ENCODE measurements at places on chromosomes 12 and 14.

GRCh38 chr12:53005215-53005985 is 856 bp upstream of the EIF4B start:
- no peak for DNase-seq

GRCh38 chr12:20374795-20375194 is 6.5 kb downstream of the PDE3A start:
- DNase-seq = no peak

DNA sequence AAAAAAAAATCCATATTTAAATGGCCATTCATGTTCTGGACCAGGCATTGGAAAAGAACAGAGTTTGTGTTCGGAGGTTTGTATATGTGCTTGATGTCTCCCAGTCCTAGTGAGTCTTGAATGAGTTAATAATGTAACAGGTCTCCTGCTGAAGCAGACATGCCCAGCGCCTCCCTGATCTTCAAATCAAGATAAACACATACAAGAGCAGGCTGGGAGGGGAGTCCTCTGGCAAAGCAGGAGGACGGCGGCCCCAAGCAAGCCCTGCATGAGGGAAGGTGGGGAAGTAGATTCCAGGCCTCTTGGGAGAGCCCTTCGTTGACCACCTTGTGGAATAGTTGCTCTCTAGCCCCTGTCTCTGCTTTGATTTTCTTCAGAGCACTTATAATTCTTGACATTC is 156.3 kb downstream of the ZFP36L1 start:
- no peak for DNase-seq

GRCh38 chr14:24273422-24273998 is 2.1 kb upstream of the RABGGTA start:
- DNase-seq = no peak

- DNase-seq = no peak
These were observed 70.6 kb downstream of the SETD3 start for GRCh38 chr14:99410019-99410418.

DNA sequence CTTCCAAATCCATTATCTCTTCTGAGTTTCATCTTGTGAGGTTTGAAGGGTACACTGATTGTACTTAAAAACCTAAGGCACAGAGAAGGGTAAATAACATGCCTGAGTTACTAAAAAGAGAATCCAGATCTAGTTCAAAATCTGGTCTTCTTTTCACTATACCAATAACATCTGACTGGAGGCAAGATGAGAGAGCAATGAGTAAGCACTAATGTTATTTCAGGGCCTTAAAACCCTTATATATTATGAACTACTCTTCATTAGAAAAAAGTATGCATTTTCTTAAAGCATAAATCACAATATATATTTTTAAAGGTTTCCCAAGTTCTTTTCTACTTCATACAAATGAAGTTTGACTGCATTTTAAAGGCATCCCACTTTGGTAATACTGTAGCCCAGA is 60.2 kb downstream of the GXYLT1 start:
- no peak for DNase-seq

GRCh38 chr12:122834104-122834920 is 945 bp upstream of the HIP1R start:
- peak; percentile 15 for DNase-seq

GRCh38 chr14:53900499-53900898 is 56.1 kb downstream of the BMP4 start:
- no peak for DNase-seq

GRCh38 chr14:102218688-102219087 is 79.0 kb downstream of the WDR20 start:
- DNase-seq = no peak

DNA sequence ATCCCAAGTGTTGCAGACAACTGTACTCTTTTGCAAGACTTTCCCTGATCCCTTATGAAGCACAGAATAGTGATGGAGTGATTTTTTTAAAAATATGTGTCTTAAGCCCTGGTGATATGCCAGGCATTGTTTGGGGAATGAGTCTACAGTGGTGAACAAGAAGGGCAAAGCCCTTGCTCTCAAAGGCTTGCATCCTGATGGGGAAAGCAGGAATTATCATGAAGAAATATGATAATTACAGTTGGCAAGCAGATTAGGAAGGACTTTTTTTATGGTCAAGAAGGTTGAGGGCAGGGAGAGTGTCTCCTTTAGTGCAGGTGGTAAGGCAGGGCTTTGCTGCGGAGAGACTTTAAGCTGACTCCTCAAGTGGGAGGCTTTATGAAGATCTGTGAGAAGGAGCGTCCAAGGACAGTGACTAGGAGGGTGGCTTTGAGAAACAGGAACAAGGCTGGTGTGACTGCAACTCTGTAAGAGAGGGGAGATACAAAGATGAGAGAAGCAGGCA is 100.2 kb downstream of the SYNE2 start:
- no peak for DNase-seq

GRCh38 chr12:97642911-97643310 is 180.3 kb downstream of the RMST start:
- DNase-seq = no peak

DNA sequence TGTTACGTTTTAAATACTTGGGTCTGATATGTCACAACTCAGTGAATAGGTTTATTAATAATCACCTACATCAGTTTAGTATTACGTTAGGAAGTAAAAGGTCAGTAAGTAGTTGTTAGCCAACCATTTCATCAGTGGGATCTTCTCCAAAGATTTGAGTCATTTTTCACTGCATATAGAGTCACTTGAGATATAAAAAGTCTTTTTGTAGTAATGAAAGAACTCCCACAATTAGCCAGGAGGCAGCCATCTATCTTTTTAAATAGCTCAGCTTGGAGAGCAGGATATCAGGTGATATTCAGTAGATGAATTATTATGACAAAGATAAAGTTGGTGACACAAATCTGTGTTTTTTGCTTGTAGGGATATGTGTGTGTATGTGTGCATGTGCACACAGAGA is 309.3 kb downstream of the PDZRN4 start:
- DNase-seq = no peak

DNA sequence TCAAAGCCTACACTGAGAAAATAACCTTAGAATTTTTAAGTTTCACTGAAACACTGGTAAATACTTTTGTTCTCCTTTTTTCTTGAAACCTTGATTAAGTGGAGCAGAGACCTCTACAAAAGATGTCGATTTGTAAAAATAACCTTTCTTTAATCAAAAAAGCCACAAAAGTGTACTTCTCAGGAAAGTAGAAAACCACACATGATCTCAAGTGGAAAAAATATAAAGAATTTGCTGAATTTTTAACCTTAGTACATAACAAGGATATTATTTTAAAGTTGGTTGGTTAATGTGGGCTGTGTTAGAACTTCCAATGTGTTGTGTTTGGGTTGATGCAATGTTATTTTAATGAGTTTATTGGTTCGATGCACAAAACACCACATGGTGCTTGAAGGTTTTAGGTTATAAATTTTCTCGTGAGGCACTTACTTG is 8.6 kb downstream of the LGR5 start:
- no peak for DNase-seq

DNA sequence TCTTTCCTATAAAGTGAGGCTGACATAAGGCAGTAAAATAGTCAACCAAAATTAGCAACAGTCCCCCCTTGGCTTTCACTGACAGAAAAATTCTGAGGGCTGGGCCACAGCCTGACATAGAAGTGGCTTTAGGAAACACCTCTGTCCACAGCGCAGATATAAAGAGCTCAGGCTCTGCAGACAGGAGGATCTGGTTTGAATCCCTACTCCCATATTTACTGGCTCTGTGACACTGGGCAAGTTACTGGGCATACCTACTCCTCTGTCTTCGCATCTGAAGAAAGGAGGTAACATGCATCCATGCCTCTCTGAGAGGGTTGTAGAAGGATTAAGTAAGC is 95.3 kb downstream of the STXBP6 start:
- DNase-seq = no peak

GRCh38 chr12:129556082-129556481 is 347.7 kb downstream of the TMEM132D start:
- DNase-seq = no peak

DNA sequence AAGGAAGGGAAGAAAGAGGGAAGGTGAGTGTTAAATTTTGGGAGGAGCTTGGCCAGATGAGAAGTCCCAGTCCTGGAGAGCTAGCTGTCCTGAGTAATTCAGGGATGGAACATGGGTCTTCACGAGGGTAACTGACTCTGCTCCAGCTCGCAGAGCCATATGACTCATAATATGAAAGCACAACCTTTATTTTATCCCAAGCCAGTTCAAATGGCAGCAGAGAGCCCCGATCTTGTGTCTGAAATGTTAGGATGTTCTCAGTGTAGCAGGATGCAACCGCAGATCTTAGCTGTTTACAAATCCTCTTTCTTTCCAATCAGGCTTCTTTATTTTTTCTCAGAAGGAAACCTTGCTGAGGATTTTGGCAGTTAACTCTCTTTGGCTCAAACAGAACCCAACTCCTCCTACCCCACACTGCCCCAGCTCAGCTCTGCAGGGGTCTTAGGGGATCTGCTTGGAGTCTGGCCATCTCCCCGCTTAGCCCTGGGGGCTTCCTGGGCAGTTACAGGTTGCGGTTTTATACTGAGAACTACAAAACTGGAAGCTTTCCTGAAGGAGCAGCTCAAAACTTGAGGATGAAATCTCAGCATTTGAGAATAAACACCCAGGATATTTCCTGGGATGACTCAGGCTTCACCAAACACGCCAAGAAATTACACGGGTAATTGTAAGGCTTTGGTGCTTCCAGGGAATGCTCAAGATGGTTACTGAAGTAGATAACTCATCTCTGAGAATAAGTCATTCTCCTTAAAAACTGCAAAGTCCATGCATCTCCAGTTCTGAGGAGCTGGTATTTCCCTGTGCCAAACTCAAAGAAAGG is 92.5 kb downstream of the VCPKMT start:
- no peak for DNase-seq

- DNase-seq = peak; percentile 27
These were observed 3.9 kb upstream of the POC1B start for GRCh38 chr12:89529738-89530137.

GRCh38 chr14:47660158-47660557 is 15.2 kb downstream of the MDGA2 start:
- DNase-seq = no peak

- no peak for DNase-seq
These were observed 385.4 kb upstream of the TMEM132C start for GRCh38 chr12:127881371-127882140.

GRCh38 chr12:100331871-100332270 is 25.0 kb upstream of the SLC17A8 start:
- no peak for DNase-seq

- no peak for DNase-seq
These were observed 649.0 kb upstream of the SEL1L start for GRCh38 chr14:82182646-82183045.

DNA sequence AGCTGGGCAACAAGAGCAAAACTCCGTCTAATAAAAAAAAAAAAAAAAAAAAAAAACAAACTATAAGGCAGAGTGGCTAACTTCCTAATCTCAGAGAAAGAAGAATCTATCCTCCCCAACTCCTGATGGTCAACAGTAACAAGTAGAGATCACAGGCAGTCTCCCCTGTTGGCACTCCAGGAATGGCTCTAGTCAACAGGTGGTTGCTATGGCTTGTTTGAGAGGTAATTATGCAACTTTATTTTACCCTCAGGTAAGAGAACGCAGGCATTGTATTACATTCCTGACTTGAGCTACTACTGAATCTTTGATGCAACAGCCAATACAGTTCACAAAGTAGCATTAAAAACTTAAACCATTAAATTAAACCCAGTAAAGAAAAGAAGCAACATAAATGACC is 180.3 kb downstream of the DICER1 start:
- no peak for DNase-seq

DNA sequence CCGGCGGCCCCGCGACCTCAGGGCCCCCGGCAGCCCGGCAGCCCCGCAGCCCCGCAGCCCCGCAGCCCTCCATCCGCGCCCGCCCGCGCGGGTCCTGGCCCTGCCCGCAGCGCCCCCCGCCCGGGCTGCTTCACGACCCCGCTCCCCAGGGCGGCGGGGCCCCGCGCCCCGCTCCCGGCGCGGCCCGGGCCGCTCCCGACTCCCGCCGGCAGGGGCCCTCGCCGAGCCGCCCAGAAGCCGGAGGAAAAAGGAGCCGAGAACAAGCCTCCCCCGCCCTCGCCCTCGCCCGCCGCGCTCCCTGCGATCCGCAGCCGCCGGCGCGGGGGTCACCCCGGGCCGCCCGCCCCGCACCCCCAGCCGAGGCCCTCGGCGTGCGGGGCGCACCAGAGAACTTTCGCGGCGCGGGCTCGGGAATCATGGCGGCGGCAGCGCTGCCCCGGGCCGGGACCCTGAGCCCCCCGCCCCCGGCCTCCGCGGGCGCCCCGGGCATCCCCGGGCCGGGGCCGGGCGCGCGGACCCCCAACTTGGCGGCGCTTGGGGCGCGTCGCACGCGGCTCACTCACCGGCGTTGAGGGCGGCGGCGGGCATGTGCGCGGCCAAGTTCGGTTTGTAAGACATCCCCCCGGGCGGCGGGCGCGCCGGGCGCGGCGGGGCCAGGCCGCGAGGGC is 521 bp downstream of the CDK2AP1 start:
- DNase-seq = no peak

DNA sequence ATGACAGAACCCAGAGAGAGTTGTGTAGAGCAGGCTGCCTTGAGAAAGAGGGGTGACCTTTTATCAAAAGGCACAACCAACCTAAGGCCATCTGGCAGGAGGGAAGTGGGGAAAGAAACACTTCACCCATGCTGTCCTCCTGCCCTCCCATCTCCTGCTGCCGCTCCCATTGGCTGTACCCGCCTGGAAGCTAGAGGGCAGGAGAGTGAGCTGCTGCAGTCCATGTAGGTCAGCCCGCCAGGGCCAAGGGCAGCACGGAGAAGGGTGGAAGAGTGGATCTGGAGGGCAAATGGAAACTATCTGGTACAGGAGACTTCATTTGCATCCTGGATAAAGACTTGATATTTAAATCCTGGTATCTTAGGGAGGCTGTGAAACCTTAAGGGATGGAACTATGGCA is 11.5 kb upstream of the CABP1 start:
- DNase-seq = peak; percentile 5

DNA sequence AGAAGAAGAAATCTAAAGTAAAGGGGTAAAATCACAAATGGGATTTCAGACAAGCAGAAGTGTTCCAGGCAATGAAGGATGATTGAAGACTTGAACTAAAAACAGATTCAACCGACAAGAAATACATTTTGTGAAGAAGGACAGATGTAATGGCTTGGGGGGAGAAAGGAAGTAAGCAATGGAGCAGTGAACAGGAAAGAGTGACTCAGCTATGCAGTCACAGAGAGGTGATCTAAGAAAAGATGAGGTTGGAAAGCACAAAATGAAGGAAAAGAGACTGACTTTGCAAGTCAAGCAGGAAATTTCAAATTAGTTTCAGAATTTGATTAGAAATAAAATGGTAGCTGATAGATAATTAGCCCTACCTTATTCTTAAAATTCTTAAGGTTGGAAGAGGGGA is 66.5 kb downstream of the PUS7L start:
- DNase-seq = no peak

- DNase-seq = no peak
These were observed 249.1 kb upstream of the PPFIA2 start for GRCh38 chr12:82008251-82008650.

- no peak for DNase-seq
These were observed 15.0 kb downstream of the SSH1 start for GRCh38 chr12:108842361-108842760.
